ENCODE measurements at places on chromosomes 3 and 15.

DNA sequence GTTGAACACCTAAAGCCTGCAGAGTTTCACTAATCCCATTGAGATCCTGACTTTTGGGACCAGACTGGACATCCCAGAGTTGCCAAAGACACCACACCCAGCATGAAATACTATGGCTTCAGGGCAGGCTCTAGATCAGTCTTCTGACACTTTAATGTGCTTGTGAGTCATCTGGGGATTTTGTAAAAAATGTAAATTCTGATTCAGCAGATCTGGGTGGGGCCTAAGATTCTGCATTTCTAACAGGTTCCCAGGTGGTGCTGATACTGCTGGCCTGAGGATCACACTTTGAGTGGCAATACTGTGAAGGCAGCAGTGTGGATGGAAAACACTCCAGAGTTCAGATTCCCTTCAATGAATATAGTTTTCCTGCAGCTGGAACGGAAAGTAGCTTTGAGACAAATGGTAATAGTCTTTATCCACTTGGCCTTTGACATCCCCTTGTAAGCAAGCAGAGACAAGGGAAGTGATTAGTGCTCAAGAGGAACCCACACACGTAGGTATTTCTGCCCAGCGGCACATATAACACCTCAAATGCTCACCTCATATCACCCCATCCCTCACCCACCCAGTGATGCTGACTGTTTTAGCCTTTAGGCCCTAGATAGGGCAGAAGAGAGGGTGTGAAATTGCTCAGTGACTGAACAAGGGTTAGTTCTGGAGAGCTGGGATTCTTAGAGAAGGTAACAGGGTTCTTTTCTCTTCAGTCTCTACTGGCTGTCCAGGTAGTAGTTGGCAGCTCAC lies 51.5 kb upstream of the GSK3B start:
- DNase-seq: peak; percentile 3

GRCh38 chr3:152284906-152285305 lies 16.2 kb downstream of the MBNL1 start:
- DNase-seq: no peak

DNA sequence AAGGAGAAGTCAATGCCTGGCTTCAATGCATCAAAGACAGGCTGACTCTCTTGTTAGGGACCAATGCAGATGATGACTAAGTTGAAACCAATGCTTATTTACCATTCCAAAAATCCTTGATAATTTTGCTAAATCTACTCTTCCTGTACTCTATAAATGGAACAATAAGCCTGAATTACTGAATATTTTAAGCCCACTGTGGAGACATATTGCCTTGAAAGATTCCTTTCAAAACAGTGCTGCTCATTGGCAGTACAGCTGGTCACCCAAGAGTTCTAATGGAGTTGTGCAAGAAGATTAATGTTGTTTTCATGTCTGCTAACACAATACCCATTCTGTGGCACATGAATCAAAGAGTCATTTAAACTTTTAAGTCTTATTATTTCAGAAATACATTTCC lies 181.0 kb upstream of the CBLB start:
- DNase-seq: no peak

DNA sequence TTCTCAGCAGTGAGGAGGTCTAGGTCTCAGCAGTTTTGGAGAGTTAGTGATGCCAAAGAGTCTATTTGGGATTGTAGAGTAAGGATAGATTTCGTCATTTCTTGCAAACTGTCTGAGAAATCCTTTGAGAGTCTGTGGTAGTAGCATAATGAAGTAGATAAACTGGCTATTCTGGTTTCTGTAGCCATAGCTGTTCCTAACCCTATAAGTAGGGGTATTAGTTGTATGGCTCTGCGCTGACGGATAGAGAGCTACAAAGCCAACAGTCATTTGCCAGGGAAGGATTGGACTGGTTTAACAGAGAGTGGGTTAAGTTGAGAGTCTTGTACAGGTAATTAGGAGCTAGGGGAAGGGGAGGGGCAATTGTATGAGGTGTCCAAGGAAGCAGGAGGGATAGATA lies 50.6 kb downstream of the KLHDC8B start:
- DNase-seq: no peak

DNA sequence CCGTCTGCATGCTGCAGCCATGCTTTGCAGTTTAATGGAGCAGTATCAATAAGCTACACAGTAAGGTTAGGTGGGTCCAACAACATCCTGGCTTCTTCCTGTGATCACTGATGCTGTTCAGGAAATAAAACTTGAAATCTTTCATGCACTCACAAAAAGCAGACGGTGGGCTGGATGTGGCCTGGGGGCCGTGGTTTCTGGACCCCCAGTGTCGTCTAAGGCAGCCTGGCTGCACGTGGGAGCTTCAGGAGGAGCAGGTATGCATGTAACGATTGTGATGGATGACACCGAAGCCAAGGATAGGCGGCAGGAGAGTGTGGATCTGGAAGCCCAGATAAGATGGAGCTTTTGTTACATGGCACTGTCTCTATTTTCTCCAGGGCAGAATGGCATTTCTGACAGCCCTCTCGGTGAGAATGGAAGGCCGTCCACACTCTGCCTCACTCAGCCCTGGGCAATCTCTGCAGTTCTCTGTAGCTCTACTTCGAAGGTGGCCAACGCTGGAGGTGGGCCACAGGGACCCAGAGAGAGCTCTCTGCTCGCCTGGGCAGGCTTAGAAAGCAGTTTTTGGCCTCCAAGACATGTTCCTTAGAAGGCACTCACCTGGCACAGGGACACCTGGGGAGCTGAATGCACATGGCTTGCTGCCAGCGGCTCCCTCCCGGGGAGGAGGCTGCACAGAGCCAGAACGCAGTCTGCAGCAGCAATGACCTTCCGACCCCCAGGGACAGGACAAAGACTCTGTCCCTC lies 46.4 kb upstream of the IQSEC1 start:
- no peak for DNase-seq

- no peak for DNase-seq
These were observed 89.0 kb downstream of the C3orf85 start for GRCh38 chr3:109225516-109225915.

GRCh38 chr15:90266061-90266431 lies 574 bp downstream of the NGRN start:
- peak; percentile 56 for DNase-seq

GRCh38 chr3:60188803-60189202 lies 1062.4 kb downstream of the FHIT start:
- DNase-seq: no peak

- DNase-seq: no peak
These were observed 275.6 kb downstream of the ZNF621 start for GRCh38 chr3:40800343-40800742.

DNA sequence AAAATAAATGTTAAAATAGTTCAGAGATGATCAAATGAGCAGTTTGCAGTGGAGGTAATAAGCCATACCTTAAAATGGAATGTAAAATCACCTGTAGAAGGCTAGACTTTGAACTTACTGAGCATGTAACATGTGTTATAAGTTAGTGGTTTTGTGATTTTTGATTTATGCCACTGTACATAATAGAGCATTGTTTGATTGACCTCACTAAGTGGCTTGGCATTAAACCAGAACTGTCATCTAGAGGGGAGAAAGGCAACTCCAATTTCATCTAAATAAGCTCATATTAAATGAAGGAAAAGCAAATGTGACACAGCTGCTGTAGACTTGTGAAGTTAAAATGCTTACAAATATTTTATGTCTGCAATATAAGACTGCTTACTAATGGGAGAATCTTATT lies 387.9 kb downstream of the ZIC1 start:
- DNase-seq: no peak

DNA sequence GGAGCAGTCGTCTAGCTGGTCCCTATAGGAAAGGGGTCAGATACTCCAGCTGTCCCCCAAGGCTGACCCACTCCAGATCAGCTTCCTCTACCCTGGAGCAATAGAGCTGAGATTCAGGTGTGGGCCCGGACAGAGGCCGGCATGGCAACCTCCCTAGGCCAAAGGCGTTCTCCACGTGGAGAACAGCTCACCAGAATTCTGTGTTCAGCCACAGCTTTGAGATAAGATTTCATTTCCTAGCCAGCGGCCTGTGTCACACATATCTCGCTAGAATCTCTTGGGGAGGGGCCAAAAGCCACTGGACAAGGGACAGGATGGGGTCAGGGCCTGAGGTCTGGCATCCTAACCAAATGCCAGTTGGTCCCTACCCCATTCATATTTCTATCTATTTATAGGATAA lies 20.1 kb downstream of the SRGAP3 start:
- no peak for DNase-seq

DNA sequence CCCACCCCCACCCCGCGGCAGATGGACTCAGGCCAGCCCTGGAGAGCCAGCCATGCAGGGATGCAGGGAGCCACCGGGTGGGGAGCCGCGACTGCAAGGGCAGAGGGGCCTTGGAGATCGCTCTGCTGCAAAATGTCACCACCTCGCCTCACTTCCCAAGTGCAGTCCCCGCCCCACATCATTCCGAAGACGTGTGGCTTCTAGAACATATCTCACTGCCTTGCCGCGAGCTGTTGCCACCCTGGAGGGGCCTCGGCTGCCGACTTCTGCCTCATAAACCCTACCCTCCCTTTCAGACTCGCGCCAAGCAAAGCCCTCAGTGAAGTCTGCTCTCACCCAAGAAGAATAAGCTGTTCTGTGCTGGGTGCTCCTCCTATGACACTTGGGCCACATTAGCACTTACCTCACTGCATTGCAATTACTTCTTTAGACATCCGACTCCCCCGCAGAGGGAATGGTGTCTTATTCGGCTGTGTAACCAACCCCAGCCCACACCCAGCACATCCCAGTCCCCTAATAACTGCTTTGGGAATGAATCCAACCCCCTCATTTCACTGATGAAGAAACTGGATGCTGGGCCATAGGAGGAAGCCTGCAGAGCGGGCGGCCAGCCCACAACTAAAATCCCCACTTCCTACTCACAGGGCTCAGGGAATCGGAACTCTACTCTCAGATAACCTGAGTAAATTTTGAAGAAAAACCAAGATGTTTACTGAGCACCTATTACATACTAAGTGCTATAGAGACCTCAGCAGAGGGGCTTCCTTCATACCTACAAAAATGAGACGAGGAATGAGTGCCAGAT lies 8.6 kb downstream of the TLE3 start:
- no peak for DNase-seq

DNA sequence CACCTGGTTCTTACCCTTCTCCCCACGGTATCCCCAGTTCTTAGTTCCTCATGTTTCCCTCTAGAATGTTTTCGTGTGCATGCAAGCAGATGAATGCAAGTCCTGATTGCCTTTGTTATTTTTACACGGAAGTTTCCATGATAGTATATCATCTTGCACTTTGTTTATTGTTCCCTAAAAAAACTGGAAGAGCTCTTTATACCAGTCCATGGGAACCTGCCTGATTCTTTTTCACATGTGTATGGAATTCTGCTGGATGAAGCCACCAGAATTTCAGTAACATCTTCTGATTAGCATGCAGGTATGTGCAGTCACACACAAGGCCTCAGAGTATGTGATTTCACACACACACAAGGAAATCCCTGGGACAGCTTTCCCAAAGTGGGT lies 16.0 kb upstream of the LRRK1 start:
- DNase-seq: no peak

- DNase-seq: no peak
These were observed 361.4 kb upstream of the ICE2 start for GRCh38 chr15:60840306-60840702.

- no peak for DNase-seq
These were observed 262.9 kb upstream of the ATP10A start for GRCh38 chr15:26126070-26126469.

- no peak for DNase-seq
These were observed 169.7 kb upstream of the AGTR1 start for GRCh38 chr3:148528024-148528423.

DNA sequence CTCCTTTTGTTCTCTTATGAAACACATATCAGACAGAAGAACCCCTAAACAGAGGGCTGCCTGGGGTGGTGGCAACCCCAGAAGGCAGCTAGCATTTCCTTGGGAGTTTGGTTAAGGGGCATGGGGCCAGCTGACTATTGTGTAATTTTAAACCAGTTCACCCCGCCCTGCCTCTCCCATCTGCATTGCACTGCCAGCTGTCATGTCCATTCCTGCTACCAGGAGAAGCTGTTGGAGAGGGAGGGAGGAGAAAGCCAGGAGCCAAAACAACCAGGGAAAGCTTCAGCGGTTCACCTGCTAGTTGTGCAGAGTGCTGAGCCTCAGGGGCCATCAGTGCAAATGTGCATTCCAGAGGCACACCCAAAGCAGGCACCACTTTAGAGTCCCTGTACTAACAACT lies 47.6 kb upstream of the ATP1B3 start:
- DNase-seq: no peak

DNA sequence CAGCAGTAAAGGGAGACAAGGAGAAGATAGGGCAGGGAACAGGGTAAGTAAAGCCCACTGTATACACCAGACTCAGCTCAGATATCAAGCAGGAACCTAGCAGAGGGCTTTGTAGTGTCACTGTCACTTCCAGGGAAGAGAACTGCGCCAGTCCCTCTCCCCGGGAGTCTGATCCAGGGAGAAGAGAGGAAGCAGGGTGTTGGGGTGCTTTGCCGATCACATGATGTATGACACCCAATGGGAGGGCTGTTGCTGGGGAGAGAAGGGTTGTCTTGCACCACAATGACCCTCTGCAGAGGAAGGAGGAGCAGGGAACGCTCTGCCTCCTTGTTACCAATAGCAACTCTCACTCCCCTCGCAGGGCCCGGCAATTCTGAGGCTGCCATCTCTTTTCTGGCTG lies 147.2 kb upstream of the SLC2A2 start:
- no peak for DNase-seq
